SHP77 treated with DMSO at 0.1 percent for 48 hours (cell line): ENCODE measurements at places on chromosomes 2 and 18.

- no peak for DNase-seq
These were observed 114.1 kb upstream of the NCKAP5 start for GRCh38 chr2:133682347-133682746.

DNA sequence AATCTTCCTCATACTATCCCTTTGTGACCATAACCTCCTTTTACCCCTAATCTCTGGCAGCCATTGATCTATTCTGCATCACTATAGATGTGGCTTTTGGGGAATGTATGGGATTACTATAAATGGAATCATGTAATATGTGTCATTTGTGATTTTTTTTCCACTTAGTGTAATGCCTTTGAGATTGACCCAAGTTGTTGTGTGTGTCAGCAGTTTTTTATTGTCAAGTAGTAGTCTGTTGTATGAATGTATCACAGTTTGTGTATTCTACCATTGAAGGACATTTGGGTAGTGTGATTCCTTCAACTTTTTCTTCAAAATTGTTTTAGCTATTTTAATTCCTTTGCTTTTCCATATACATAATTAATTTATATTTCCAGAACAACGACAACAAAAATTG, 18.6 kb downstream of the VRK2 start:
- no peak for DNase-seq

- no peak for DNase-seq
These were observed 39.1 kb upstream of the NABP1 start for GRCh38 chr2:191638802-191639172.

DNA sequence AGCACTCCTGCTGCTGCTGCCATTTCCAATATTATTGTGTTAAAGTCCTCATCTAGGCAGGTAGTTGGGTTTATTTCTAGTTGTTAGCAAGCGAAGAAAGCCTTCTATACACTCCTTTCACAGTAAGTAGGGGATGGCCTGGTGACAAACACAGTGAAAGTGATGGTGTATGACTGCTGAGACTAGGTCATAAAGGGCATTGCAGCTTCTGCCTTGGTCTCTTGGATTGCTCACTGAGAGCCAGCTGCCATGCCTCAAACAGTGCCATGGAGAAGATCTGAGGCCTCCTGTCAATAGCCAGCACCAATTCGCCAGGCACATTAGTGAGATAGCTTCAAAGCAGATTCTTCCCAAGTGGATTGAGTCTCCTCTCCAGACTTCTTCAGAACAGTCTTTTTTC, 27.6 kb upstream of the MSTN start:
- no peak for DNase-seq

DNA sequence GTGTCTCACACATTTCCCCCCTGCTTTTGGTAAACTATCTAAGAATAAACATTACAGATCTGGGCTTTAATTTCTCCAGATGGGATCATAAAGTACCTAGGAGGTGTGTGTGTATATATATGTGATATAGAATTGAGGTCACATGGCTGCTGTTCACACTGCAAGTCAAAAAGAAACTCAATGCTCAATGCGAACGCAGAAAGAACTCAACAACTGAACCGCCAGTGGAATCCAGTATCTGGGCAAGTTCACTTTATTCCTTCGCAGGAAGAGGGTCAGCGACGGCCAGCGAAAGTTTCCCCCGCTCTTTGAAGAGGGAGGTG, 17.7 kb downstream of the POU3F3 start:
- no peak for DNase-seq

DNA sequence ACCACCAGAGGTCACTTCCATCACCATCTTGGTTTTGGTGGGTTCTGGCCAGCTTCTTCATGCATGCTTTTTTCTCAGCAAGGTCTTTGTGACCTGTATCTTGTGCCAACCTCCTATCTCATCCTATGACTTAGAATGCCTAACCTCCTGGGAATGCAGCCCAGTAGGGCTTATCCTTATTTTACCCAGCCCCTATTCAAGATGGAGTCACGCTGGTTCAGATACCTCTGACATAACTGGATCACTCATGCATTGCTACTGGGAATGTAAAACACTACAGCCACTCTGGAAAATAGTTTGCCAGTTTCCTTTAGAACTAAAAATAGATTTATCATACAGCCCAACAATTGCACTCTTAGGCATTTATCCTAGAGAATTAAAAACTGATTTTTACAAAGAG, 219.2 kb downstream of the IRS1 start:
- no peak for DNase-seq

DNA sequence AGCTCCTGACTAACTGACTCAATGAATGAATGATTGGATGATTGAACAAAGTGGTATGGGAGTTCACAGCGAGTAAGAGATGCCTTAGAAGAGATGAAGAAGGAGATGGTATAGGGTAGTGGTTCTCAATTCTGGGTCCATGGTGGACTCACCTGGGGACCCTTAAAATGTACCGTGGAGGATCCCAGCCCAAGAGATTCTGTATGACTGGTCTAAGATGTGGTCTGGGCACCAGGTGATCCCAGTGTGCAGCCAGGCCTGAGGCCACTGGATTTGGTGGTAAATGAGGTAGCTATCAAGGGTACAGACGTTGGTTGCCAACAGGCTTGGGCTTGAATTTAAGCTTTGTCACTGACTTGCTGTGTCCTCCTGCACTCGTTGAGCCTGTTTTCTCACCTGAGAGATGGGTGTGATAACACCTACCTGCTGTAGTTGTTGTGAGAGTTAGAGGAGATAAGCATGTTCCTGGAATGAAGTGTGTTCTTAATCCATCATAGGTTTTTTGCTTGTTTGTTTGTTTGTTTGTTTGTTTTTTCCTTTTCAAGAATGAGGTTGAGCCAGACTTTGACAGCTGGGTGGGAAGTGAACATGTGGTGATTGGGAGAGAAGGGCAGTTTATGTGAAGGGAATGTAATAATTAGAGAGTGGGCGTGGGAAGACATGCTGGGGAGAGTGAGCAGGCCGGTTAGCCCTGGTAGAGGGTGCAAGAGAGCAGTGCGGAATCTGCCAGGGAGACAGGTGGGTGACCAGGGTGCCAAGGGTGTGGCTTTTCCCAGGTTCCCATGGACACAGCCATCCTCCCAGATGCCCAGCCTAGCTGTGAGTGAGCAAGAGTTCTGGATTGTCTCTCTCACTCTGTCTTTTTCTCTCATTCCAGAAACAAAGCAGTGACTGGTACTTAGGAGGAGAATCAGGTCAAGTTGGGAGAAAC, 31.4 kb upstream of the IL1B start:
- DNase-seq, result no peak
